Activated gamma-delta T cell treated with anti-CD3 and anti-CD28 coated beads, Interleukin-2, amount 50 U/mL, for 16 hours (primary cell): ENCODE measurements at places on chromosomes 16 and 17.

DNA sequence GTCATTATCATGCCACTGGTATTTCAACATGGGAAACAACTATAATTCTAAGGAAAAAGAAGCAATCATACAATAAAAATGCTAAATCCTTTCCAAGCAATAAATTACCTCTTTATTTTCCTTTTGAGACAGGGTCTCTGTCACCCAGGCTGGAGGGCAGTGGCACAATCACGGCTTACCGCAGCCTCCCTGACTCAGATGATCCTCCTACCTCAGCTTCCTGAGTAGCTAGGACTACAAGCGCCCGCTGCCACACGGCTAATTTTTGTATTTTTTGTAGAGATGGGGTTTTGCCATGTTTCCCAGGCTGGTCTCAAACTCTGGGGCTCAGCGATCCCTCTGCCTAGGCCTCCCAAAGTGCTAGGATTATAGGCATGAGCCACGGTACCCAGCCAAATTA, 24.1 kb downstream of the CNOT1 start:
- no peak for DNase-seq

GRCh38 chr16:69861292-69862030, 89.7 kb upstream of the CLEC18A start:
- DNase-seq: no peak

- no peak for DNase-seq
Measured at GRCh38 chr16:73050201-73051099, 2.5 kb upstream of the ZFHX3 start.

- DNase-seq: no peak
Measured at GRCh38 chr16:3119701-3120408, 7.5 kb downstream of the ZNF205 start.

DNA sequence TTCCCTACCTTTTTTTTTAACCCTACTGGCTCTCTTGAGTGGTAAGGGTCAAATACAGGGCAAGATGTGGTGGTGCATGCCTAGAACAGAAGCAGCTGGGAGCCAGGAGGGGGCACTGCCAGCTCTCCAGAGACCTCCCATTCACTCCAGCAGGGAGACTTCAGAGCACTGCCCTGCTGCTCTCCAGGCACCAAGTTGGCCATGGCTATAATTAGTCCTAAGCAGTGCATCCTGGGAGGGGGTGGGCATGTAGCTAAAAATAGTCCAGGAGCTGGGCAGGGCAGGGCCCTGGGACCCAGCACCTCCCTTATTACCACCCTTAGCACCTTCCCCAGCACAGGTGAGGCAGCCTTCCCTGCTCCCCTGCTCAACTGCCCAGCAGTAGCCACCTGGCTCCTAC, 3.5 kb downstream of the CORO6 start:
- no peak for DNase-seq

- no peak for DNase-seq
Measured at GRCh38 chr17:35763767-35764122, 3.1 kb downstream of the C17orf50 start.

GRCh38 chr16:81165411-81166097, 69.4 kb upstream of the GCSH start:
- DNase-seq: no peak

- no peak for DNase-seq
Measured at GRCh38 chr17:5677620-5678019, 93.3 kb upstream of the NLRP1 start.

DNA sequence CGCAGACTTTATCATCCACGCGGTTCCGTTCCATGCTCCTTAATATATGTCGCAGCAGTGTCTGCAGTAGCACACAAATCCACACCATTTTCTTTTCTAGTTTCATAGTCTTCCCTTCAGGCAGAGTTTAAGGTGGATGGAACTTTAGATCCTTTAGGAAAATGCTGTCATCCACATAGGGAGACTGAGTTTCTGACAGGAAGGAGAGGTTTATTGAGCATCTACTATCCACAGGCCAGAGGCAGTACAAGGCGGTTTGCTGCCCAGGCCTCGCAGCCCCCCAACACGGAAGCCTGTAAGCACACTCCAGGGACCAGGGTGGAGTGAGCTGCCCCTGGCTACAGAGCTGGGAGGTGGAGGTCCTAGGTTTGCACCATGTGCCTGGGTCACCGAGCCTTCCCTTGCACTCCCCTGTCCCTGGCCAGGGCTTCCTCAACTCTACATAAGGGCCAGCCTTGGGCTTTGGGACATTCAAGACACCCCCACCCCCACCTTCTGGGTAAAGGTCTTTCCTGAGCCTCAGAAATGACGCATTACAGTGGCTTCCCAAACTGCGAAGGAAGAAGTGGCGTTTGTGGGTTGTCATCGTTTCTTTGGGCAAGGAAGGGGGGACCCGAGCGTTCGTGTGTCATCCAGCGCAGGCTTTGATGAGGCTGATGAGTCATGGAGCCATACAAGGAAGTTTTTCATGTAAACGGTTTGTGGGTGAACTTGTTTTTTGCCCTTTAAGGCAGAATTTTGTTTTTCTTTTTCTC, 146.5 kb upstream of the PLCG2 start:
- DNase-seq: peak; percentile 74

DNA sequence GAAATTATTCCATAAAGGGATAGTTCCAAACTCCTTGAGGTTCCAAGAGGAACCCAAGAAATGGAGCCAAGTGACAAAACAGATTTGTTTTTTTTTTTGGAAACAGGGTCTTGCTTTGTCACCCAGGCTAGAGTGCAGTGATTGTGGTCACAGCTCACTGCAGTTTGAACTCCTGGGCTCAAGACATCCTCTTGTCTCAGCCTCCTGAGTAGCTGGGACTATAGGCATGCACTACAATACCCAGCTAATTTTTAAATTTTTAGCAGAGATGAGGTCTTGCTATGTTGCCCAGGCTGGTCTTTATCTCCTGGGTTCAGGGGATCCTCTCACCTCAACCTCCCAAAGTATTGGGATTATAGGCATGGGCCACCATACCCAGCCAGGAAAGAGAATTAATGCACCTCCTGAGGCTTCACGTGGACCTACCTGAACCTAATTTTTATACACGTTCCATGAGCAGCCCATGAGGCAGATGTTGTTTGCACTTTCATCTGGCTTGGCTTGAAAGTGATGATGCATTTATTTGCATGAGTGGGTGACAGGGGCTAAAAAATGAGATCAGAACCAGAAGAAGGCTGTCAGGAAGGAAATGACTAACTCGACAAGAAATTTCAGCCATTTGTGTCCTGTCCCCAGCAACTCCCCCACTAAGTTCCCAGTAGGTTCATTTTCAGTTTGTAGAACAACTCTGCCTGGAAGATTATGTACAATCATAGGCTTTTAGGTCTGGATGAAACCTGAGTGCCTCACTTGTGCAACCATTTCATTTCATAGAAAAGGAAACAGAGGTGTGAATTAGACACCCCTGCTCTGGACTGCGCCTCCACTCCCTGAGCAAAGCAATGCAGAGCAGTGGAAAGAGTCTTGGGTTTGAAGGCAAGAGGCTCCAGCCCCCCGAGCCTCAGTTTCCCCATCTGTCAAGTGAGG, 10.3 kb upstream of the IRF8 start:
- DNase-seq: peak; percentile 25

DNA sequence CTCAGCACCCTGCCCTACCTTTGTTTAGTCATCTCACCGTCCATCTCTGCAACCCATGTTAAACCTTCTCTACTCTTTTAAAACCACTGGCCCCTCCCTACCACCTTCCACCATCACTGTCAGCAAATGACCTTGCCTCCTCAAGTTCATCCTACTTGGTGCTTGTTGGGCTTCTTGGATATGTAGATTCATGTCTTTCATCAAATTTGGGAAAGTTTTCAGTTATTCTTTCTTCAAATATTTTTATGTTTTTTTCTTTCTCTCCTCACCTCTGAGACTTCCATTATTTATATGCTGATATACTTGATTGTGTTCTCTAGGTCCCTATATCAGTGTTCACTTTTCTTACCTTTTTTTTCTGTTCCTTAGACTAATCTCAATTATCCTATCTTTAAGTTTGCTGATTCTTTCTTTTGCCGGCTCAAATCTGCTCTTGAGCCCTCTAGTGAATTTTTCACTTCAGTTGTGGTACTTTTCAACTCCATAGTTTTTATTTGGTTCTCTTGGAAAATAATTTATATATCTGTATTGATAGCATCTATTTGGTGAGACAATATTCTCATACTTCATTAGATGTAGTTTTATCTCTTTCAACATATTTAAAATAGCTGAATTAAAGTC, 28.7 kb upstream of the ALDH3A2 start:
- no peak for DNase-seq

DNA sequence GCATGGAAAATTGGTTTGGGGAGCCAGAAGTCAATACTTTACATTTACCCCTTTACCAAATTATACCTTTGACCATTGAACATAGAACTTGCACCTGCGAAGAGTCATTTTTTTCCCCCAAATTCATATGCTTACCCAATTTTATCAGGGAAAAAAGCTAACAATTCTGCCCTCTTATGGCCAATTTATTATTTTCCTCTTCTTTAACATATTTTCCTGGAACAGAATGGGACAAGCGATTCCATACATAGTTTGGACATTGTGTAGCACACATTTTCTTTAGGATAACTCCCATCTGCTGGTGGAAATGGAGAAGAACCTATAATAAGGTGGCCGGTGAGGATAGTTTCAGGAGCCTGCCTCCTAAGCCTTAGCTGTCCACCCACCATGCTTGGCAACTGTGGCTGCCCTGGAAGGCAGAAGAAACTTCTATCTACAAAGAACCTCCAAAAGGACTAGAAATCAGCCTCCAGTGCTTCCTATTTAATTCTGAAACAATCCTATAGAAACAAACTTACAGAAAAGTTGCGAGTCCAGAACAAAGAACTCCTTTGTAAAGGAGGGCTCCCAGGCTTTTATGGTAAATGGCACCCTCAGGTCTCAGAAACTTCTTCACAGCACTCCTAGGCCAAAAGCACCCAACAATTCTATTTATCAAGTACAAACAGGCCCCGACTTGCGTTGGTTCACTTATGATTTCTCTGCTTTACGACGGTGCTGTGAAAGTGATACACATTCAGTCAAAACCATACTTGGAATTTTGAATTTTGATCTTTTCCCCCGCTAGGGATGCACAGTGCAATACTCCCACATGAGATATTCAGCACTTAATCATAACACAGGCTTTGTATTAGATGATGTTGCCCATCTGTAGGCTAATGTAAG, 64.1 kb upstream of the CACNG4 start:
- no peak for DNase-seq

DNA sequence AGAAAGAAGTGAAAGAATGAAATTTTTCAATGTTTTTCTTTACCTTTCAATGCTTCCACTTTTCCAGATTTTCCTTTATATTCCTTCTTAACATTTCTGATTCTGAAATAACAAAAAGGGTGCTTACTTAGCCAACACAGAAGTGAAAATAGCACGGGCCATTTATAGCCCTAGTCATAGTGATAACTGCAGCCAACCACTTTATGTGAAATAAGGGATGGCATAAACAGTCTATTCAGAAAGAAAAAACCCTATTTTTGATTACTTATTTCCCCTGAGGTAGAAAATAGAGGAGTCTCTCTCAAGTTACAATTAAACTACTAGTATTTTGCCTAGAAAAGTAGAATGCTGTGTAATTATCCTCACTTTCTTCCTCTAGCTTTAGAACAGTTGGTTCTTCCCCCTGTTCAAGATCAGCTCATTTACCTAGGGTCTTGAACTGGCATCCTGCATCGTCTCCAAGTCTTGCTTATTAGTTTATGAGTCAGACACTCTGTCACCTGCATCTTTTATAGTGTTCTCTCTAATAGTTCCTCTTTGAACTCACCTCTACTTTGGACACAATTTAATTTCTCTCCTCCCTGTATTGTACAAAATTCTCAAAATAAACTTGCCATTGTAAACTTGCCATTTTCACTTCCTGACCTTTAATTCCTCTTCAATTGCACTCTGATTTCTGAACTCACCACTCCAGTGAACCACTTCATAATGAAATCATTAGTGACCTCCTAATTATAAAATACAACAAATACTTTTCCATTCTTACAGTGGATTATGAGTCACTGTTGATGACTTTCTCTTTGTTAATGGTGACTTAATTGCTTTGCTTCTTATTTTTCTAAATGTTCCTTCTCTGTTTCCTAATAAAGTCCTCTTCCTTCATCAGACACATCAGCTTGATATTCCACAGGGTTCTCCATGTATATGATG, 23.6 kb downstream of the ABCA6 start:
- DNase-seq: no peak

DNA sequence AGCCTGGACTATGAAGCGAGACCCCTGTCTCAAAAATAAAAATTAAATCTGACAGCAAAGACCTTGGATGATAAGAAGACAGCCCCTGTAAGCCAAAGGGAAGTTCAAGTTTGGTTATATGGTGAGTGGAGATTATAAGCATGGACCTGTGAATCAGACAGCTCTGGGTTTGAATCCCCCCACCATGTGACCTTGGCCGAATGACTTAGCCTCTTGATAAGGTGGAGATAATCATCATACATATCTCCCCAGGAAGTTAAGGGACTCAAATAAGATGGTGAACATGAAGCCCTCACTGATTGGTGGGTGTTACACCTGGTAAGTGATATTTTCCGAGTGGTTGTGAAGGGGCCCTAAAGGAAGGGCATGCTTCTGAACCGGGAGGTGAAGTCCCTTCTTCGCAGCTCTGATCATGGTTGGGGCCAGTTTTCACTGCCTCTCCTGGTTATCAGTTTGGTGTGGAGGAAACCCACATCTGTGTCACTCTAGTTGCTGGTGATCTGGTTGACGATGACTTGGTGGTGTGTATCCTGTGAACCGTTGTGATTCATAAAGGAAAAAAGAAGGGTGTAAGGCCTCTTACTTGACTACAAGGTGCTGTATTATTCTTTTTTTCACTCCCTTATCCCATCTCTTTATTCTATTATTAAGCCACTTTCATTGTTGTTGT, 61.7 kb upstream of the CLEC18A start:
- DNase-seq: no peak

DNA sequence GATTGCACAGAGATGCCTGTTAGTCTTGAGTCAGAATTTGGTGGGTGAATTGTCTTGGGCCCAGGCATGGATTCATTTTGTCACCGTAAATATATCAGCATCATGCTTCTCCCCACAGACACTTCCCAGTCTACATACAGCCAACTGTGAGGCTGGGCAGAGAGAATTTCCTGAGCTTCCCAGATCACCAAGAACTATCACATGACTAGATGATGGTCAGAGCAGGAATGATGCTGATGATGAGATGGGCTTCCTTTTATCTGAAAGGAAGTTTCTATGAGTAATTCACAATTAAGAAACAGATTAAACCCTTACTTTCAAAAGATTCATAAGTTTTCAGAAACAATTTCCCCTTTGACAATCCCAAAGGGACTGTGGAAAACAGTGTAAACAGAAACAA, 323 bp upstream of the KRTAP9-9 start:
- no peak for DNase-seq

GRCh38 chr16:11333010-11333409, 12.2 kb upstream of the RMI2 start:
- no peak for DNase-seq

DNA sequence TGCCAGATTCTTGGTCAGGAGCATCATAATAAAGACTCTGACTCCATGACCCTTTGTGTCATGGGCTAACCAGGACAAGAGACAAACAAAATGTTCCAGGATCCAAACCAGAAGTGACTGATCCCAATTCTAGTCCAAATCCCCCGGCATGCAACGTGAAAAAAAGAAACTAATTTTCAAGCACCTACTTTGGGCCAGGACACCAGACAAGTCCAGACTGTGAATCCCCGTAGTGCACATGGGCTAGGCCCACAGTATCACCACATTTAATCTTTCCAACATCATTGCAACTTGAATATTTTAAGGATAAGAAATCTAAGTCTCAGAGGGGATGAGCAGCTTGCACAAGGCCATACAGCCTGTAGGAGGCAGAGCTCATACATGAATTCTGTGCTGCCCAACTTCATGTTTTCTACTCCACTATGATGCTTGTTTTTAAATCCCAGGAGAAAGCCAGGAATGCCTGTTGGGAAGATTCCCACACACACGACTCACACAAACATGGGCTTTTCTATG, 365.7 kb downstream of the NPIPA8 start:
- DNase-seq: no peak

- DNase-seq: no peak
Measured at GRCh38 chr17:29591146-29591736, 1.7 kb upstream of the ANKRD13B start.
